Mesothelial cell of epicardium (in vitro differentiated cells): ENCODE measurements at places on chromosomes 11 and 22. TPM values are rescaled to one million over a fixed set of nuclear protein-coding genes. Genes with fewer than 3 reads are reported as not detected.

Gene UQCC3
- 7.3 to 8.4 TPM (median 8.0 TPM) in 3 replicates for total RNA-seq

Gene GGTLC2
- 0.31 TPM in 1 of 3 replicates, not detected in the others for total RNA-seq

Gene TRIM49C
- total RNA-seq: not detected in 3 replicates

- no peak overlapping the region for H3K27ac ChIP-seq
- no peak for DNase-seq
- no peaks in the 10 kb centered on the region for H3K27me3 ChIP-seq
- H3K4me1 ChIP-seq: peaks cover 2% of the 10 kb centered on the region
- H3K36me3 ChIP-seq: no peaks in the 10 kb centered on the region
Measured at GRCh38 chr11:57222239-57222638, 14.8 kb downstream of the APLNR start.

- H3K27ac ChIP-seq: no peak overlapping the region
- H3K4me3 ChIP-seq: no peak overlapping the region
- no peaks in the 10 kb centered on the region for H3K27me3 ChIP-seq
- peaks cover 16% of the 10 kb centered on the region for H3K36me3 ChIP-seq
- H3K4me1 ChIP-seq: no peaks in the 10 kb centered on the region
- no peak for DNase-seq
Measured at GRCh38 chr11:130744794-130745193, 171.5 kb downstream of the SNX19 start.

- H3K36me3 ChIP-seq: peaks cover 38% of the 10 kb centered on the region
- DNase-seq: no peak
- H3K27me3 ChIP-seq: no peaks in the 10 kb centered on the region
- no peaks in the 10 kb centered on the region for H3K4me1 ChIP-seq
Measured at GRCh38 chr11:107392611-107393010, 65.0 kb downstream of the CWF19L2 start.

- H3K27ac ChIP-seq: peak overlapping the region; percentile 84
- peaks cover 30% of the 10 kb centered on the region for H3K4me1 ChIP-seq
- H3K4me3 ChIP-seq: no peak overlapping the region
- H3K36me3 ChIP-seq: no peaks in the 10 kb centered on the region
Measured at GRCh38 chr11:76700177-76701100, 29.9 kb upstream of the LRRC32 start.

DNA sequence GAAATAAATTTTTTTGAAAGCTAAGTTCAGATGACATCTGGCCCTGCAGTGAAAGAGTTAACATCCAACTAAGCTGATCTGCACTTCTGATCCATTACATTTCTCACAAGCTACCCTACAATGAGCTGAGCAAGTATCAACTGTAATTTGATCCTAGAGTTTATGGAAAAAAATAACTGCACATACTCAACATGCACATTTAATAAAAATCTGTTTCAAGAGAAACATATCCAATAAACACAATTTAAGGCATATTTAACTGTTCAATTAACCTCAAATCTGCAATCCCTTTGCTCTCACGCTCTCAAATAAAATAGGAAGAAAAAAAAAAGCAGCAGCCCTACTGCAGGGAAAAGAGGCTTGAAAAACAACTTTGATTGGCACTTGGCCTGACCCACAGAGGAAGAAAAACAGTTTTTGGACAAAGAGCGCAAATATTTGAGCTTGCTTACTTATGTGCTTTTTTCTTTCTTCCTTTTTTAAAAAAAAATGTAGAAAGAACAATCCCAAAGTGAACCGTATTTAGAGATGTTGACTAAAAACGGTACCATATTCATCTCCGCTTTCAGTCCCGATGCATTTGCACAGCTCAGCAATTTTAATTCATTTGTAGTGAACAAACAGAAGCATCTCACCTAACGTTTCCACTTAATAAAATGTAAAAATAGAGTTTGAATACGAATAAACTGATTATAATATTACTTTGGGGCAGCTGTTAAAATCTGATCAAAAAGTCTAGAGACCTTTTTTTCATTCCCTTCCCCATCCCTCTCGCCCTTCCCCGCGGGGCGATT, 1.6 kb downstream of the SESN3 start:
- H3K36me3 ChIP-seq: peaks cover 13% of the 10 kb centered on the region
- H3K27ac ChIP-seq: peak overlapping the region; percentile 95
- DNase-seq: no peak
- H3K4me3 ChIP-seq: no peak overlapping the region

- H3K36me3 ChIP-seq: peaks cover 4% of the 10 kb centered on the region
- H3K27ac ChIP-seq: peak overlapping the region; percentile 96
- no peak for DNase-seq
- H3K4me1 ChIP-seq: peaks cover 12% of the 10 kb centered on the region
Measured at GRCh38 chr11:62645671-62645945, 805 bp downstream of the GANAB start.

DNA sequence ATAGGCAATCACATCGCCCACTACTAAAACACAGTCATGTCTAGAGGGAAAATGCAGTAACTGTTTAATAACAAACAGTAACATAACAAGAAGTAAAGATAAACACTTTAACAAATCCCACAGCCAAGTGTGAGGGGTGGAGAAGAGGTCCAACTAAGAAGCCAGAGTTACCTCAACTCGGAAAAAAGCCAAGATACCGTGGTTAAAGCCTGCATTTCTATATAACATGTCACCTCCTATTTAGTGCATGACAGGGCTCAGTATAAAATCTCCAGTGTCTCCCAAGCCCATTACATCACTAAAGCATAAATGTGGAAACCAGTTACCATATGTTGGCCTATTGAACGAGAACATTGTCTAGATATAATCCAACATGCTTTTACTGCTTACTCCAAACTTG, 281.7 kb downstream of the LRRC4C start:
- H3K4me3 ChIP-seq: no peak overlapping the region
- no peak for DNase-seq
- H3K27ac ChIP-seq: no peak overlapping the region

GRCh38 chr11:46389450-46390330, 1.9 kb downstream of the CHRM4 start:
- H3K4me1 ChIP-seq: peaks cover 29% of the 10 kb centered on the region
- no peak overlapping the region for H3K27ac ChIP-seq
- DNase-seq: peak; percentile 82
- H3K36me3 ChIP-seq: peaks cover 2% of the 10 kb centered on the region
- H3K4me3 ChIP-seq: peak overlapping the region; percentile 56

- H3K4me1 ChIP-seq: peaks cover 10% of the 10 kb centered on the region
- no peaks in the 10 kb centered on the region for H3K27me3 ChIP-seq
- H3K27ac ChIP-seq: no peak overlapping the region
- H3K4me3 ChIP-seq: no peak overlapping the region
- DNase-seq: no peak
Measured at GRCh38 chr11:28346209-28346608, 238.0 kb downstream of the METTL15 start.

GRCh38 chr11:62087694-62088093, 36.1 kb upstream of the INCENP start:
- H3K27me3 ChIP-seq: no peaks in the 10 kb centered on the region
- no peaks in the 10 kb centered on the region for H3K4me1 ChIP-seq
- H3K36me3 ChIP-seq: peaks cover 4% of the 10 kb centered on the region

DNA sequence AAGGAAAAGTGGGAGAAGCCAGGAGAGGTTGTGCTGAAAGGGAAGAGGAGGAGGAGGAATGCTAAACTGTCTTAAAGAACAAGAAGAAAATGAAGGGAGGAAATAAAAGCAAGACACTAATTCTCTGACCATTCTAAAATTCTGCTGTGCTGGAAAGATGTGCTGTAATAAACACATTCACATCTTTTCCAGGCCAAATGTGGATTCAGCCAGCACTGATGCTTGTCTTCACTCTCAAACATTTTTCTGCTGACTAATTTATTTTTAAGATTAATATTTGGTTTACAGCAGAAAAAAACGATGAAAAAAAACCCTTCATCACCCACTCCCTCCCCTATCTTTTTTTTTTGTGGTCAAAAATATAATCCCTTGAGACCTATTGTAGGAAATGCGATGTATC, 223.6 kb downstream of the SWAP70 start:
- H3K4me1 ChIP-seq: peaks cover 7% of the 10 kb centered on the region
- H3K36me3 ChIP-seq: peaks cover 2% of the 10 kb centered on the region
- no peak for DNase-seq
- H3K27me3 ChIP-seq: no peaks in the 10 kb centered on the region

GRCh38 chr11:85088286-85088685, 538.9 kb downstream of the DLG2 start:
- H3K4me1 ChIP-seq: no peaks in the 10 kb centered on the region
- no peak overlapping the region for H3K27ac ChIP-seq
- DNase-seq: no peak
- no peak overlapping the region for H3K4me3 ChIP-seq
- H3K27me3 ChIP-seq: no peaks in the 10 kb centered on the region
- no peaks in the 10 kb centered on the region for H3K36me3 ChIP-seq

GRCh38 chr11:123086305-123086704, 24.4 kb upstream of the HSPA8 start:
- H3K36me3 ChIP-seq: peaks cover 4% of the 10 kb centered on the region
- H3K4me1 ChIP-seq: peaks cover 14% of the 10 kb centered on the region
- H3K27me3 ChIP-seq: no peaks in the 10 kb centered on the region
- DNase-seq: no peak

Gene ZP1
- 0.16 to 0.31 TPM in 2 of 3 replicates, not detected in the other for total RNA-seq

GRCh38 chr11:31711137-31711536, 100.0 kb downstream of the PAX6 start:
- H3K36me3 ChIP-seq: peaks cover 3% of the 10 kb centered on the region
- no peak for DNase-seq
- no peaks in the 10 kb centered on the region for H3K27me3 ChIP-seq
- no peak overlapping the region for H3K27ac ChIP-seq

- H3K27ac ChIP-seq: no peak overlapping the region
- peaks cover 61% of the 10 kb centered on the region for H3K27me3 ChIP-seq
- no peaks in the 10 kb centered on the region for H3K36me3 ChIP-seq
- H3K4me1 ChIP-seq: peaks cover 4% of the 10 kb centered on the region
- no peak overlapping the region for H3K4me3 ChIP-seq
Measured at GRCh38 chr11:117750916-117751662, 45.9 kb downstream of the DSCAML1 start.

- H3K4me3 ChIP-seq: no peak overlapping the region
- no peaks in the 10 kb centered on the region for H3K4me1 ChIP-seq
- DNase-seq: no peak
- H3K27me3 ChIP-seq: no peaks in the 10 kb centered on the region
- no peak overlapping the region for H3K27ac ChIP-seq
Measured at GRCh38 chr22:41891407-41891806, 23.5 kb downstream of the SHISA8 start.

Gene CCDC89
- 1.3 to 2.7 TPM (median 1.5 TPM) in 3 replicates for total RNA-seq

- no peak for DNase-seq
- no peaks in the 10 kb centered on the region for H3K27me3 ChIP-seq
- no peak overlapping the region for H3K27ac ChIP-seq
- peaks cover 34% of the 10 kb centered on the region for H3K4me1 ChIP-seq
Measured at GRCh38 chr11:75872887-75873416, 57.9 kb downstream of the UVRAG start.

DNA sequence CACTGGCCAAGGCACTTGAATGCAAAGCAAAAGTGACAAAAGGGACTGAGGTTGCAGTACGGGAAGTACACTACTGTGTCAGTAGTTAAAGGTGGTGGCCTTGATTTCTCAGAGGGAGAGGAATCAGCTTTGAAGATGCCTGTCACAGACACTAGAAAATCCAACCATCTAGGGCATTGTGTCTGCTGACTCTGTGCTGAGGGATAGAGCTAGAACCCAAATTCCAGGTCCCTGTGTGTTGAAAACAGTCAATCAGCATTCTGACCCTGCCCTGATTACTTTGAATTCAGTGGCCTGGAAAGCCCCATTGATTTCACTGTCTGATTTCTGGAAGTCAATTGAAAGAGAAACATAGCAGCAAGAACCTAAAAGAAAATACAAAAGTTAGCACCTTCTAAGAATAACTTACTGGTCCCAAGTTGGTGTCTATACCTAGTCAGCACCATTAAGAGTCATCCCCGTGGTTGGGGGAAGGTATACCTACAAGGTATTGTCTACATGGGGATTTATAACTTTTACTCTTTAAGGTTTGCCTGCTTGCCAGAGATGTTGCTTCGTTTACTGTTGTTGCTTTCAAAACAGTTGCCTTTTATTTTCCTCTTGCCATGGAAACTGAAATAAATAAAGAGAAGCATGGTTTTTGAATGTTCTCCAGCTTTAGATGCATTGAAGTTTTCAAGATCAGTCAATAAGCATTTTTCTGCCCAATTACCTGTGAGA, 97.3 kb downstream of the PDHX start:
- no peak overlapping the region for H3K4me3 ChIP-seq
- DNase-seq: no peak
- H3K4me1 ChIP-seq: no peaks in the 10 kb centered on the region
- H3K36me3 ChIP-seq: no peaks in the 10 kb centered on the region
- no peaks in the 10 kb centered on the region for H3K27me3 ChIP-seq

- no peak overlapping the region for H3K27ac ChIP-seq
- H3K27me3 ChIP-seq: peaks cover 10% of the 10 kb centered on the region
- H3K4me1 ChIP-seq: no peaks in the 10 kb centered on the region
- DNase-seq: no peak
Measured at GRCh38 chr11:41274831-41275230, 184.6 kb downstream of the LRRC4C start.

Gene VPREB1
- not detected in 3 replicates for total RNA-seq

Gene APOL1
- 1.7 to 1.9 TPM (median 1.7 TPM) in 3 replicates for total RNA-seq

- H3K4me3 ChIP-seq: no peak overlapping the region
- H3K27me3 ChIP-seq: no peaks in the 10 kb centered on the region
- H3K27ac ChIP-seq: no peak overlapping the region
- H3K4me1 ChIP-seq: no peaks in the 10 kb centered on the region
- H3K36me3 ChIP-seq: no peaks in the 10 kb centered on the region
- no peak for DNase-seq
Measured at GRCh38 chr11:17850336-17850735, 115.8 kb downstream of the KCNC1 start.

DNA sequence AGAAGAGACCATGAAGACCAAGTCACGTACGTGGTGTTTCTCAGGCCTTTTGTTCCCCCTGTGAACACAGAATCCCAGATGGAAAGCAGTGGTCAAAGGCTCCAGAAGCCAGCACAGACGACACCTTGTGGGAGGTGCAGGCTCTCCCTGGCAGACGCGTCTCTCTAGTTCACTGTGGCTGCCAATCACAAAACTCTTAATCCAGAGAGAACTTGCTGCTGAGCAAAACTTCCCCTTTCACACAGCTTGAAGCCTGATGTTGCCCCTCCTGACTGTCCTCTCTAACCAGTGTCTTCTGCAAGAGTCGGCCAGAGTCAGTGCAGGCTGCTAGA, 67.1 kb downstream of the PIWIL3 start:
- H3K4me1 ChIP-seq: peaks cover 24% of the 10 kb centered on the region
- no peak for DNase-seq
- H3K27ac ChIP-seq: no peak overlapping the region
- H3K36me3 ChIP-seq: no peaks in the 10 kb centered on the region
- H3K27me3 ChIP-seq: peaks cover 17% of the 10 kb centered on the region
- no peak overlapping the region for H3K4me3 ChIP-seq

DNA sequence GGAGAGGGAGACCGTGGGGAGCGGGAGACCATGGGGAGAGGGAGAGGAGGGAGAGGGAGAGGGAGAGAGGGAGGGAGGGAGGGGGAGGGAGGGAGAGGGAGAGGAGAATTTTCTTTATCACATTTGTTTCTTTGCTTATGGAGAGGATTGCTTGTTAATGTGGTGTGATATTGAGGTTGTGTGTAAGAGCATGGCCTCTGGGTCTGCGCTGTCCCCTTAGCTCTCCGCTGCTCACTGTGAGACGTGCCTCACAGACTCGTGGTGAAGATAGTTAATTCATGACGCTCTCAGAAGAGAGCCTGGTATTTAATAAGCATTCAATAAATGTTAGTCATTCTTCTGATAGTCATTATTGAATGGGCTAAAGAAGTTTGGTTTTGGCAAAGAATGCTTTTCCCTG, 26.2 kb downstream of the PPFIA1 start:
- DNase-seq: no peak
- H3K27me3 ChIP-seq: no peaks in the 10 kb centered on the region
- no peak overlapping the region for H3K27ac ChIP-seq
- peaks cover 31% of the 10 kb centered on the region for H3K36me3 ChIP-seq

GRCh38 chr11:29324328-29324727, 692.5 kb downstream of the KCNA4 start:
- no peak overlapping the region for H3K27ac ChIP-seq
- no peak overlapping the region for H3K4me3 ChIP-seq
- H3K36me3 ChIP-seq: no peaks in the 10 kb centered on the region
- peaks cover 6% of the 10 kb centered on the region for H3K4me1 ChIP-seq
- no peak for DNase-seq
